ENCODE measurements at places on chromosomes 2 and 18. TPM values are rescaled to one million over a fixed set of nuclear protein-coding genes. Genes with fewer than 3 reads are reported as not detected.

Gene RPL37A
- 1,239 TPM for total RNA-seq

Gene ACVR1C
- 0.04 TPM for total RNA-seq

Gene RIT2
- not detected for total RNA-seq

Gene SKA1
- 3.0 TPM for total RNA-seq

- peak; percentile 85 for DNase-seq
Measured at GRCh38 chr2:190759749-190760213, 110.9 kb downstream of the NAB1 start.

- no peak for DNase-seq
Measured at GRCh38 chr18:25234322-25234639, 117.7 kb downstream of the ZNF521 start.

DNA sequence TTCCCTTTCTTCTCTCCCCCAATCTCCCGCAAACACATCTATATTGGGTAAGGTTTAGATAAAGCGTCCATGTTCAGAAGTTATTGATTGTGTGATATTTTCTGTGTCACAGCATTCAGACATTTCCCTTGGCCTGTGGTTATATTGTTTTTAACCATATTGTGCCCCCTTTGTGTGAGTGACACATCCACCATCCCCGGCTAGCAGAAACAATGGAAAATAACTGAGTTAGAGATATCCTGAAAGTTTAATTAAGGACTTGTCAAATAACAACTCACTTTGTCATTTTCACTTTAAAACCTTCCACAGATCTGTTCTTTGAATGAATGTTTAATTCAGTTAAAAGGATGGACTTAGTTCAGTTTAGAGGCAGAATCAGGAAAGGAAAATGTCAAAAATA lies 151.0 kb downstream of the KCNJ3 start:
- no peak for DNase-seq

GRCh38 chr2:169739351-169739750 lies 5.7 kb downstream of the KLHL23 start:
- DNase-seq: no peak

DNA sequence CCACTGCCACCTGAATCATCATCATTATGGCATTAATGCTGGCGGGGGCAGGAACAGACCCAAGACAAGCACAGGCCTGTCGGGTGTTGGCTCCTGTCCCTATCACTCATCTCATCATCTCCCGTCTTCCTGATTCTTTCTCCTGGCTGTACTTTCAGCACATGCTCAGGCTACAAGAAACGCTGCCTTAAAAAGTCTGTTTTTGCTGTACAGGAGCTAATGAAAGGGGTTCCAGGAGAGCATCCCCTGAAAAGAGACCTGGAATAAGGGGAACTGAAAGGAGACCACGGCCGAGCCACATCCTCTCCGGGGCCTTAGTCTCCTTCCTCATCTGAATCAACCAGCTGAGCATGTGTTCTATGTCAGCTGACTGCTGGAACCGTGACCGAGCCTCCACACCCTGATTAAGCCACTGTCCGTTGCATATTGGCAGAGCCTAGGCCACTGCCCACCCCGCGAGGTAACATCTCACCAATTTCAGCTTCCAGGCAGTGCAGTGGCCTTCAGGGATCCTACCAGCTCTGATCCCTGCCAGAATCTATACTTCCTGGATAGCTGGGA lies 62.6 kb downstream of the DNMT3A start:
- DNase-seq: no peak

GRCh38 chr2:218887079-218887478 lies 6.4 kb downstream of the WNT10A start:
- DNase-seq: no peak

DNA sequence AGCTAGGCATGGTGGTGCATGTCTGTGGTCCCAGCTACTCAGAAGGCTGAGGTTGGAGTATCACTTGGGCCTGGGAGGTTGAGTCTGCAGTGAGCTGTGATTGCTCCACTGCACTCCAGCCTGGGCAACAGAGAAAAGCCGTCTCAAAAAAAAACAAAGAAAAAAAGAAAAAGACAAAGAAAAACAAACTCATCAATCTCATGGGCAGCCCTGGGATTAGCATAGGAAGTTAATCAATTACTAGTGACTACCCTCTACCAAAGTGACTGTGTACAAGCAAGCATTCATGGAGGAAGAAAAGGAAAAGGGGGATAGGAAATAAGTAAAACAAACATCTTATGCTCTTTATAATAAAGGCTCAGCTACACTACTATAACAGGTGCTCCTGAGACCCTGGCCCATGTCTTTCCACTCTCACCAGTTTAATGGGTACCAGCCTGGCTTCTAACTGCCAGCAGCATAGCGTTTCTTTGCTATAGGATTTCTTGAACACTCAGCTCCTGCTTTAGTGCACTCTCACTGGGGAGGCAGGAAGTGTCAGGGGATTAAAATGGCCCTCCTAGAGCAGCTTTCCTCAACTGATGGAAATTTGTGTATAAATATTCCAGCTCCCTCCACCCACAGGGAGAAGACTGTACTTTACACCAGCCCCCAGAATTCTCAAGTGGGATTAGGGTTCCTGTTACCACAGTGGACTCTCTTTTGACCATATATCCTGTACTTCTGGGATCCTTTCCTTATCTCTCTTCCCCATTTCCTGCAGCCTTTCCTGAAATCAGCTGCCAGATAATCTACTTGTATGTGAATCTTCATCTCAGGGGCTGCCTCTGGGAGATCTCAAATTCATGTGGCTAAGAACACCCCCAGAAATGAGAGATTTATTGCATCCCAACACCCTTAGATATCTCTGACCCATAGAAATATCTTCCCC lies 91.3 kb upstream of the GLS start:
- DNase-seq: no peak

DNA sequence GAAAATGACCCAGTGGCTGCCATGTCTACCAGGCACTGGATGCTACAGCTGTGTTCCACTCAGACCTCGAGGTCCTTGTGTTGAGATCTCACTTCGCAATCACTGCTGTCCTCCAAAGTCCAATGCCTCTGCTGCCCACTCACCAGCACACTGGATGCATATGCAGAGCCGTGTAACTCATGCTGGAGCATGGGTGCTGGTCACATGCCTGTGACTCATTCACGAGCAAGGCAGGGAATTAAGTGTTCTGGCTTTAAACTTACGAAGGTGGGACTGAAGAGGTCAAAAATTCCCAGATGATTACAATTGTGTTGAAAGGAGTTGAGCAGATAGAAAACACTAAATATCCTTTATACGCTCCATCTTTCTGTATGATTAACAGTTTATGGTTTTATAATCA lies 417.5 kb downstream of the NUP35 start:
- no peak for DNase-seq

- no peak for DNase-seq
Measured at GRCh38 chr2:36338827-36339145, 16.8 kb upstream of the CRIM1 start.

DNA sequence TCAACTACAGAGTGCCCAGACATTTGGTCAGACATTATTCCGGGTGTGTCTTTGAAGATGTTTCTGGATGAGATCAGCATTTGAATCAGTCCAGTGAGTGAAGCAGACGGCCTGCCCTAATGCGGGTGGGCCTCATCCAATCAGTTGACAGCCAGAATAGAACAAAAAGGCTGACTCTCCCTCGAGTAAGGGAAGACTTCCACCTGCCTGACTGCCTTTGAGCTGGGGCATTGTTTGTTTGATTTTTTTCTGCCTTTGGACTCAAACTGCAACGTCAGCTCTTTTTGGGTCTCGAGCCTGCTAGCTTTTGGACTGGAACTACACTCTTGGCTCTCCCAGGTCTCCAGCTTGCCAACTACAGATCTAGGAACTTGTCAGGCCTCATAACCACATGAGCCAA lies 111.7 kb upstream of the AGAP1 start:
- DNase-seq: no peak
